Adipocyte (in vitro differentiated cells): ENCODE measurements at places on chromosomes 2 and 18.

DNA sequence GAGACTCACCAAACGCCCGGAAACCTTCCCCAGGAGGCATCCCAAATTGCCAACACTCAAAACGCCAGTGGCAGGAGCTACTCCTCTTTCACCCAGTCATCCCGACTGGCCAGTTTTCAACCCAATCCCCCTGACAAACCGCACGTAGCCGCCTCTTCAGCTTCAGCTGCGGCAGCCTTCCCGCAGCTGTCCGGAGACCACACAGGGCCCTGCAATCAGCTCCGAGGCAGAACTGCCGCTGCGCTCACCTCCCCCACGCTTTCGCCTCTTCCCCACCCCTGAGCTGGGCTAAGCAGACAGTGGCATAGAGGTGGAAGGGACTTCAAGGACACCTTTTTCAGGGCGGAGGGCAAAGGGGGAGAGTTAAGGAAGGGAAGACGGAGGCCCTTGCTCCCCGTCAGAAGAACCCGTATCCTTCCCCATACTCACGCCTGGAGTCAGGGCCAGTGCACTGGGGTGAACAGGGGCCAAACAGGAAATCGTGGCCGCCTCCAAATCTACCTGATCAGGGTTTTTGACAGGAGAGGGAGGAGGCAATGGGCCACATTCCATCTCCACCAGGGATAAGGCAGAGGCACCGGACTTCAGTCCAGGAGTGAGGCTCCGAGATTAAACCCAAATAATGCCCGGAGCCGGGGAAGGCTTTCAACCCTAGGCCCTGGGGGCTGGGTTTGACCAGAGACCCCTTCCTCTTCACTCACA lies 16.9 kb downstream of the CYP26B1 start:
- DNase-seq, result no peak

GRCh38 chr2:118464546-118465265 lies 376.4 kb downstream of the INSIG2 start:
- no peak for DNase-seq

GRCh38 chr2:43345872-43346271 lies 119.5 kb upstream of the ZFP36L2 start:
- DNase-seq, result no peak

GRCh38 chr2:39779341-39779851 lies 338 bp upstream of the THUMPD2 start:
- DNase-seq, result no peak

DNA sequence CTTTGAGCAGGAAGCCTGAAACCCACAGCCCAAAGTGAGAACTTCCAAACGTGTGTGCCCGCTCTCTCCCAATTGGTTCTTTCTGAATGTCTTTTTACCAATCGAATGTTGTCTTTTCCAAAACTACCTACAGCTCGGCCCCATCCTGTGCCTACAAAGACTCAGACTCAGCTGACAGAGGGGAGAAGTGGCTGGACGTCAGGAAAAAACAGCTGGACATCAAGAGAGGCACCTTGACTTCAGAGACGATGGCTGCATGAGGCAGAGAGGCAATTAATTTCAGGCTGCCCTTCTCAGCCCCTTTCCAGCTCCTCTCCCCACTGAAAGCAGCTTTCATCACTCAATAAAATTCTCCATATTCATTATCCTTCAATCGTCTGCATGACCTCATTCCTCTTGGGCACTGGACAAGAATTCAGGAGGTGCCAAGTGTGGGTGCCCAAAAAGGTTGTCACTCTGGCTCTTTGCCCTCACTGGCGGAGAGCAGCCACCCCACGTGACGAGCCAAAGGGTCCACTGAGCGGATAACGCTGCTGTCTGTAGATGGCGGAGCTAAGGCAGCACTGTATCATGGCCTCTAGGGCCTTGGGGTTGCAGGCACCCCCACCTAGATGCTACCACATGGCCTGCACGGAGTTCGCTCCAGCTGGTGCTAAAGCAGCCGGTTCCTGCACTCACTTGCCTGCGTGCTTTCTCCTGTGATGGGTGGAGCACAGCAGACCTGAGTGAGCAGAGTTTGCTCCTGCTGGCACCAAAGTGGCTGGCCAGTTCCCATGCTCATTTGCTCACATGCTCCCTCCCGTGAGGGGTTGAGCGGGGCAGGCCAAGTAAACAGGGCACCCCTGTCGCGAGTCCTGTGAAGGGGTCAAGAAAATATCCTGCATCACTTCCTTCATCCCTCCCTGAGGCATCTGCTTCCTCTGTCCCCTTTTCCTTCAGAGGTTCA lies 37.9 kb downstream of the FAM210A start:
- no peak for DNase-seq

- DNase-seq, result no peak
These were observed 214.5 kb upstream of the SLC8A1 start for GRCh38 chr2:40666398-40666797.

DNA sequence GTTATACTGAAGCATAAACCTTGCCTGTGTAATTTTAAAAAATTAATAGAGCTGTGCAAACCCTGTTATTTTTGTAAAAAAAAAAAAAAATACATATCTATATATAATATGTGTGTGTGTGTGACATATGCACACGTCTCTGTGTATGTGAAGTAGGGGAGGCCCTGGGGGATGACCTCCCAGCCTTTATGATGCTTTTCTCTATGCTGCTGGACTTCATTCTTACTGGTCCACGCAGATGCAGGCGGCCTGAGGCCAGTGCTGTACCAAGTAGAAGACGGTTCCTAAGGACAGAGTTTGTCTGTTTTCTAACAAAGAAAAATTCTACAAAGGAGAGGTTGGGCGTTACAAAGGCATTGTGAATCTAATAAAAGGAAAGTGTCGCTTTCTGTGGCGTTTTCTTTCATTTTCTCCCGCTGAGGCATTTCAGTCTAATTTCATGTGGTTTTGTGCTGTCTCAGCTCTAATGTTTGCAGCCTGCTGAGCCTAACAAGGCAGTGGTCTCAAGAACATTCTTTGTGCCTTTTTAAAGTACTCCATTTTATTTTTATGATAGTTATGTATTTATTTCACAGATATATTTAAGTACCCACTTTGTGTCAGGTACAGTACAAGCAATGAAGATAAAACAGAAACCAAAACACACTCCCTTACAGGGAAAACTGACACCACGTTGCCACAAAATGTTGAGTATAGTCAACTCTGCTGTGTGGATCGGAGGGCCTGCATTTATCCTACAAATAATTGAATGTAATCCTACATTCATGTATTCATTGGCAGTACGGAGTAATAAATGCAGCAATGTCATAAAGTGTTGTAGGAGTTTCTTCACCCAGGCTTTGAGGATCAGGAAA lies 118.0 kb downstream of the RAB3GAP1 start:
- DNase-seq, result no peak

DNA sequence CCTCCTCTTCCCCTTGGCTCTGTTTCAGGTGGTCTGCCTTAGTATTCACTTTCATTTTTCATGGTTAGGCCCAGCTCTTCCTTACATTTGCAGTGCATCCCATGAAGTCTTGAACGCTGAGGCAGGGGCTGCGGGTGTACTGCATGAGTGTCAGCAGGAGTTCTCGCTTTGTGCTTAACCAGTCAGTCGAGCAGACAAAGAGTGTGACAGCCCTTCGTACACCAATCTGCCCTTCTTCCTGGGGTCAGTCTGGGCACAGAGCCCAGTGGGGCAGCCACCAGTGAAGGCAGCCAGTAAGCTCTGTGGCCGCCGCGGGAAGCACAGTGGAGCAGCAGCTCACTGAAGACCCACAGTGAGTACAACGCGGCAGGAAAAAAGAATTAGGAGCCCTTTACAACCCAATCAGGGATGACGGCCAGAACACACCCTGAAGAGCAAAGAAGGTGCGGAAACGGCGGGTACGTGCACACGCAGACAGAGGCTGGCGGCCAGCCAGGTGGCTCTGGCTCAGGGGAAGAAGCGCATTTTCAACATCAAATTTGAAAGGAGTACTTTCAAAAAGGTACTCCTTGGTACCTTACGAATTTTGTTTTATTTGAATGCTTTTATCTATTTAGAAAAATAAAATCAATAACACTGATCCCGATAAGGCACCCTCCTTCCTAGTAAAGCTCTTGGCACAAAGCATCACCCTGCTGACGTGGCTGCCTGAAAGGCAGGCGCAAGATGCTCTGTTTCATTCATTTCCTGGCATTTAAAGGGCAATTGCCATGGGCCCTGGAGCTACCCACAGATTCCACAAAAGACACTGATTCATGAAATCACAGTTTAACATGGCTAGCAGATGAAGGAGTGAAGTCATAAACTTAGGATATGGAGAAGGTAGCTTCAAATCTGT lies 47.0 kb upstream of the SEMA4C start:
- no peak for DNase-seq

GRCh38 chr2:38405917-38406596 lies 29.0 kb upstream of the ATL2 start:
- no peak for DNase-seq

DNA sequence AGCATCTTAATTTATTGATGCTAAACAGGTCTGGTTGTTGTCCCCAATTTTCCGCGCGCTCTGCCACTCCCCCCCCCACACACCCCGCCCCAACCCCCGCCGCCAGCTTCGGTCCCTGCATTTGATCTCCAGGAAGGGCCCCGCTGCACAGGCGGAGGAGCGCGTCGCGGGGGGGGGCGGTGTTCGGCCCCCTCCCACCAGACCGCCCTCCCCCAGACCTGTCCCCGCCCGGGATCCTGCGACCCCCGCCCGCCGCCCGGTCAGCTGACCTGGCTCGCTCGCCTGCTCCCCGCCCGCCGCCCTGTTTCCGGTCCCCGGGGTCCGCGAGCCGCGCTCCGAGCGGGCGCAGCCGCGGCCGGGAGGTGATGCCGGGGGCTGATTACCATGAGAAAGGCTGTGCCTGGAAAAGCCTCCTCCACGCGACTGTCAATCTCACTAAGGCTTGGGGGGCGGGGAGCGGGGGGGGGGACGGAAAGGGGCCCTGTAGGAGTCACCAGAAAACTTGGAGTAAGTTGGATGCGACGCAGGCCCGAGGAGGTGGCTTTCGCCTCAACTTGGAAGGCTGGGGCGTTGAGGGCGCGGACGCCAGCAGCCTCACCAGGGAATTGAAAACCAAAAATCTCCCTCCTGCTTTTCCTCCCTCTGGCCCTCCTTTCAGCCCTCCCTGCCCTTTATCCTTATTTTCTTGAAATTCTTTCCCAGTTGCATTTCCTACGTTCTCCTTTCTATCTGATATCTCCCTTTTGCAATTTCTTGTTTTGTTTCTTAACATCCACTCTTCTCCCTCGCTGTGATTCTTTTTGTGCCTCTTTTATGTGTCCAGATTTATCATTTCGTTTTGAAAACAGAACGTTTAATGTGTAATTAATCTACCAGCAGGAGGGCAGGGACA lies 4.4 kb upstream of the ZEB2 start:
- DNase-seq, result peak; percentile 71

- no peak for DNase-seq
These were observed 157.8 kb downstream of the SEPTIN10 start for GRCh38 chr2:109455731-109456691.

DNA sequence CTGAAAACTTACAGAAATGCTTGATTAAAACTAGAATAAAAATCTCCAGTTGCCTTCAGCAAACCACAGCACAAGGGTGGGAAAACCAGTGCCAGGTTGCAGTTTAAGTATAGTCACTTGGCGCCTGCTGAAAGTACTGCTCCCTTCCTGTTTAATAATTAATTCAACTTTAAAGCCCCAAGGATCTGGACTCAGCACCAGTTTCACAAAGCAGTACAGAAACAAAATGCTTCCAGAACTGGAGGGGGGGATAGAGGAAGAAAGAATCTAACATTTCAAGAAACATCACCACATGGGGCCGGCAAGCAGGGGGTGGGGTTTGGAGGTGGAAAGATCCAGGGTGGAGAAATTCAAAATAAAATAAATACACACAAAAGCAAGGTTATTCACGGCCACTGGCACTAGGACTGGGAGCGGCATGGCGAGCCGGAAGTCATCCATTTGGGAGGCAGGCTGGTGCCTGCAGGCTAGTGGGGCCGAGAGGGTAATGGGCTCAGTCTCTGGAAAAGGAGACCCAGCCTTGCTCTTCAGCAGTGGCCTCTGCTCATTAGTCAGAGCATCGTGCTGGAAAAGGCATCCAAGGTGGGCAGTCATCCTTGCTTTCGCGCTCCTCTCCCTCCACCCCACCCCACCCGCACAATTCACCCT lies 85.8 kb downstream of the POU3F3 start:
- DNase-seq, result no peak

- DNase-seq, result no peak
These were observed 481.9 kb downstream of the METTL4 start for GRCh38 chr18:2089396-2089795.

- no peak for DNase-seq
These were observed 63.9 kb upstream of the SMIM21 start for GRCh38 chr18:75491361-75491760.

DNA sequence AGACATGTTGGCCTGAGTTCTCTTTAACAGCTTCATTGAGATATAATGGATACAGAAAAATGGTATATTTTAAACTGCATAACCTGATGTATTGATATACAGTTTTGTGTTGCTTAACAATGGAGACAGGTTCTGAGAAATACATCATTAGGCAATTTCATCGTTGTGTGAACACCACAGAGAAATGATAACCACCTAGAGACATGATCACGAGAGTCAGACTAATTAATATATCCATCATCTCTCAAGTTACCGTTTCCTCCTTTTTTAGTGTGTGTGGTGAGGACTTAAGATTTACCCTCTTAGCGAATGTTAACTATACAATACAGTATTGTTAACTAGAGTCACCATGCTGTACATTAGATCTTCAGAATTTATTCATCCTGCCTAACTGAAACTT lies 178.1 kb downstream of the FMNL2 start:
- no peak for DNase-seq

- DNase-seq, result no peak
These were observed 1.4 kb upstream of the BCL2 start for GRCh38 chr18:63320975-63321265.

- no peak for DNase-seq
These were observed 50.9 kb upstream of the SMAD2 start for GRCh38 chr18:47981320-47981719.

- DNase-seq, result no peak
These were observed 104.8 kb downstream of the CABLES1 start for GRCh38 chr18:23239885-23240608.

GRCh38 chr2:151855111-151855510 lies 26.9 kb upstream of the ARL5A start:
- no peak for DNase-seq

DNA sequence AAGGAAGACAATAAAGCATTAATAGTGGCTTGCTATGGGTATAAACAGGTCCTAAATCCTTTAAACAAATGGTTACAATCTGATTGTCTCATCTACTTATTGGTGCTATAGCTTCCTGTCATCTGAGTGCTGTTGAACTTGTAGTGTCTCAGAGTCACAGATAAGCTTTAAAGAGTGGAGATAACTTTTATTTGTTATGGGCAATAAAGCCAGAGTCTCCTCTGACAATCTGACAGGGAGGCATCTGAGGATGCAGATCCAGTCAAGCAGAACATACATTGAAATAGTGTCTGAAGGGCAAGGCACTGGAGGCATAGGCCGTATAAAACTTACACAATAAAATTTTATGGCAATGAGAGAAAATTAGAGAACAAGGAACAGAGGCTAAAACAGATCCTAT lies 1132.4 kb upstream of the CDH2 start:
- no peak for DNase-seq

DNA sequence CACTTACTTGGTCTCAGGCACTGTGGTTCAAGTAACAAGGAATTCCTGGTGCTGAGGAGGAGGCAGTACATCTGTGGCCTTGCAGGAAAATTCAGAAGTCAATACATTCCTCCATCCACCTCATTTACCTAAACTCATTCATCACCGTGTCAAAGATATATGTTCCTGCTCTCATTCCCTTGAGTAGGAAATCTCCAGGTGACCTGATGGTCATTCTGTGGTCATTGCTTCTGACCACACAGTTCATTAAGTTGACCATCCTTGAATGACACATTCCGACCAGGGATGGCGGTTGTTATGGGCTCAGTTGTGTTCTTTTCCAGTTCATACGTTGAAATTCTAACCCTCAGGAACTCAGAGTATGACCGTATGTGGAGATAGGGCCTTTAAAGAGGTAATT lies 2.1 kb upstream of the STK17B start:
- no peak for DNase-seq
